ENCODE measurements at places on chromosomes 12 and 14.
A peak's percentile ranks its signal among the peaks of the same experiment; 100 is the strongest.

DNA sequence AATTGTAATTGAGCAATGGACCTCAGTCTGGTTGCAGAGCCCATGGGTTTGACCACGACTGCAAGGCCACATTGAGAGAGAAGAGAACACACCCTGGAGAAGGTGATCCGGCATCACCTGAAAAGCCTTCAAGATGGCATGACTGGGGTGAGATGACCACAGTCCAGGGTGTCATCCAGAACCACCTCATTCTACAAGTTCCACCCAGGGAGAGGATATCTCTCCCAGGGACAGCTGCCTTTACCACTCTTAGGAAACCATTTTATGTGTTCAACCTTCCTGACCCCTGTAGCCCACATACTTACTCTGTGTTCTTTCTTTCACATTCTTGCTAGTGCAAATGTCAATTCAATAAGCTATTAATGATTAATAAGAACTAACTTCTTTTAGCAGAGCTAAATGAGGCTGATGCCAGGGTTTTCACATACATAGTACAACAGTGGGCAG, 43.4 kb upstream of the CPM start:
- no peak for DNase-seq

DNA sequence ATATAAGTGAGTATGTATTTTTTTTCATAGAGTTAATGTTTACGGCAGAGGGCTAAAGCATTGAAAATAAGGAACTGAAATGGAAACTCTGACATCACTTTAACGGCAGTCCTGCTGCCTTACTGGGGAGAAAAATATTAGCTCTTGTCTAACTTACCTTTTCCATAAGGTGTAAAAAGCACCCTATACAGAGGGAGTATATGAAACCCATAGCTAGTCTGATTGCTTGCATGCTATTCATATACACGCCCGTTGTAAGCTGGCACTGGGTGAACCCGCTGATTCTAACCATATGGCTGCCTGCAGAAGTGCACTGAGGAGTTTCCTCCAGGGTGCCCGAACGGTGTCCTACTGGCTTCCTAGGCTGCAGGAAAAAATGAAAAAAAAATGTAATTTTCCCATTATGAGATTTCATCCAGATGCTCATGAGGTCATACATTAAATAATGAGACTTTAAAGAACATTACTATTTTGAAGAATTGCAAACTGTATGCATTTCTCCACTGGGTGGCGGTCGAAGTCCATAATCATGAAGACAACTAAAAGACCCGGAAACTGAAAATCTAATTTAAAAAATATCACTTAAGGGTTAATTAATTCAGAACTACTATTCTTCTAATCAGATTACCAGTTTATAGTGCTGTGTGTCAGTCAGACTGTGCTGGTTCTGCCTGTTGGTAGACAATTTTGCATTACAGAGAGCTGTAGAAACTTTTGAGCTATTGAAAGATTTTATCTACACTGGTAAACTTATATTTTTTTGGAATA, 144.7 kb downstream of the ALX1 start:
- DNase-seq: peak; percentile 48

GRCh38 chr14:63182968-63183367, 21.3 kb upstream of the RHOJ start:
- DNase-seq: no peak

- peak; percentile 33 for DNase-seq
These were observed 31.1 kb upstream of the MON2 start for GRCh38 chr12:62435303-62436163.

DNA sequence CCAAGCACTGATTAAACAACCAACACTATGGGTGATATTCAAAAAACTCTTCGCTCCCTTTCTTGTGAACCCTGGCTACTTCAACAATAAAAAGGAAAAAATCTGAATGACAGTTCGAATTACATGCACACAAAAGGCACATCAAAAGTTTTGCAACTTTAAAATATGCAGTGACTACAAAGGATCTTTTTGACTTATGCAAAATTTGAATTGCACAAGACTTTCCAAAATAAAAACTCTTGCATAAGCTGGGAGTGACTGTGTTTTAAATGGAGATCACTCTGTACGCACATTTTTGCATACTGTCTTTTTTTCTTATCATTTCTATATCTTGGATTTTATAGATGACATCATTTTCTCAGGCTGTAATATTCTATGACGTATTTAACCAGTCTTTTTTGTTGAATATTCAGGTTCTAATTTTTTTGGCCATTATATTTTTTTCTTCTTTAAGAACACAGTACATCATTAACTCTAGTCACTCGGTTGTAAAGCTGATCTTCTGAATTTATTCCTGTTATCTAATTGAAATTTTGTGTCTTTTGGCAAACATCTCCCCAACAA, 667.6 kb upstream of the TBX3 start:
- no peak for DNase-seq

GRCh38 chr12:19410629-19411185, 28.6 kb upstream of the AEBP2 start:
- no peak for DNase-seq

GRCh38 chr14:74616507-74616906, 4.5 kb upstream of the LTBP2 start:
- peak; percentile 73 for DNase-seq

GRCh38 chr12:29241821-29242591, 92.9 kb downstream of the FAR2 start:
- peak; percentile 80 for DNase-seq

- DNase-seq: no peak
These were observed 837 bp upstream of the STX2 start for GRCh38 chr12:130839770-130840404.

- no peak for DNase-seq
These were observed 16.9 kb downstream of the DHRS2 start for GRCh38 chr14:23653051-23653450.

DNA sequence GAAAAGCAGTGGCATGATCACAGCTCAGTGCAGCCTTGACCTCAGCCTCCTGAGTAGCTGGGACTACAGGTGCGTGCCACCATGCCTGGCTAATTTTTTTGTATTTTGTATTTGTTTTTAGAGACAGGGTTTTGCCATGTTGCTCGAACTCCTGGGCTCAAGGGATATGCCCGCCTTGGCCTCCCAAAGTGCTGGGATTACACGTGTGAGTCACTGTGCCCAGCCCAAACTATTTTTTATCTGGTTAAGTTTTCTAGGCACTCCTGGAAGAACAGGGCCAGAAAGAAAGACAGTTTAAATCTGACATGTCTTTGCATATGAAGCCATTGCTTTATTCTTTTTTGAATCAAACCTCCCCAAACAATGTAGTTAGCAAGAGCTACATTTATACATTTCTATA, 27.5 kb upstream of the PTGR2 start:
- DNase-seq: no peak
